ENCODE measurements at places on chromosomes 2 and 18.

DNA sequence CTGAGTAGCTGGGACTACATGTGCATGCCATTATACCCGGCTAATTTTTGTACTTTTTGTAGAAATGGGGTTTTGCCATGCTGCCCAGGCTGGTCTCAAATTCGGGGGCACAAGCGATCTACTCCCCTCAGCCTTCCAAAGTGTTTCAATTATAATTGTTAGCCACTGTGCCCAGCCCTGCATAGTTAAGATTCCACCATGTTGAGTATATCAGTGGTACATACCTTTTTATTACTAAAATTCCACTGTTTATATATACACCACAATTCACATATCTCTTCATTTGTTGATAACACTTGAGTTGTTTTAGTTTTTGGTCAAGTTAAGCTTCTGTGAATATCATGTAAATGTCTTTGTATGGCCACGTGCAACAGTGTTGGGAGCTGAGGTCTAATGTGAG lies 12.8 kb upstream of the FMNL2 start:
- no peak for DNase-seq

- DNase-seq: no peak
Measured at GRCh38 chr2:24926602-24927252, 6.7 kb upstream of the ADCY3 start.

GRCh38 chr18:55790296-55790695 lies 202.3 kb upstream of the TCF4 start:
- no peak for DNase-seq

- no peak for DNase-seq
Measured at GRCh38 chr18:69725009-69725408, 222.7 kb downstream of the CD226 start.

DNA sequence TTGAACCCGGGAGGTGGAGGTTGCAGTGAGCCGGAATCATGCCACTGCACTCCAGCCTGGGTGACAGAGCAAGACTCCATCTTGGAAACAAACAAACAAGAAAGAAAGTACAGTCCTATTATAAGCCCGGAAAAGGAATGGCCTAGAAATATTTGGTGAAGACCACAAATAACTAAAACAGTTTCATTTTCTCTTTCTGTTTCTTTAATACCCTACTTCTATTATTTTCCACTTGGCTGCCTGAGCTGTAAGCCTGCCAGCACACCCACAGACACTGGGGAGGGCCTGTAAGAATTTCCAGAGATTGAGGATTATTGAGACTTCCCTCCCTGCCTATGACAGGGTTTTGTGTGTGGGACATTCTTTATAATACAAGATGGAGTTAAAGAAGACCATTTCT lies 188.0 kb upstream of the DCC start:
- no peak for DNase-seq

- DNase-seq: no peak
Measured at GRCh38 chr18:80190311-80190710, 57.0 kb downstream of the PARD6G start.

- DNase-seq: no peak
Measured at GRCh38 chr2:109345653-109346480, 216.9 kb downstream of the SH3RF3 start.

GRCh38 chr2:8061219-8061618 lies 620.6 kb upstream of the ID2 start:
- no peak for DNase-seq

DNA sequence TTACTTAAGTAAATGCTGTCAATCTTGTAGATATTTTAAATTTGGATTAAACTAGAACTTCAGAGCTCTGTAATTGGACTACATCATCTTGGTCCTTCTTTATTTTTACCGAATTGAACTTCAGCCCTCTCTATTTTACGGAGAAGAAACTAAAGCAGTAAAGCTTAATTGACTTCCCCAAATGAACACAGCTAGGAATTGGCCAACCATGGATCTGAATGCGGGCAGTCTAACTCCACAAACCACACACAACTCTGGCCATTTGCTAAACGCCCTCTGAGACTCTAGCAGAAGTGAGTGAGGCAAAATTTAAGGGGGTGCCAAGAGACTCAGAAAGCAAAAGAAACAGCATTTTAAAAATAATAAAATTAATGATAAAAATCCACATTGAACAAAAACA lies 86.3 kb upstream of the KCTD1 start:
- DNase-seq: no peak

GRCh38 chr2:231387904-231388724 lies 7.4 kb upstream of the B3GNT7 start:
- DNase-seq: no peak

DNA sequence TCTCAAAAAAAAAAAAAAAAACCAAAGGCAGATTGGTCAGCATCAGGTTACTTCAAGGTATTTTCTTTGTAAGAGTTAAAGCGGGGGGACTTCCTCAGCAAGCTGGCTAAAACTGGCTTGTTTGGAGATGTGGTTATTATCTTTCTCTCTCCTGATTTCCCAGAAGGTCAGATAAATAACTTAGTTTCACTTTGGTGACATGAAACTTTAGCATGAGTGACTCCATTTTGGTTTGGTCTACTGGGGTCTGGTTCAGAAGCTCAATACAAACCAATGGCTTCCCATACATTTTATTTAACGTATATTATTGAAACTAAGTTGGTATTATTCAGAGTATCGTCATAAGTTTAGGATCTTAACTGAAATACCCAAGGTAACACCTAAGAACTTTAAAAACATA lies 41.6 kb upstream of the AMMECR1L start:
- no peak for DNase-seq

- no peak for DNase-seq
Measured at GRCh38 chr18:36947820-36948348, 119.0 kb downstream of the KIAA1328 start.

GRCh38 chr18:26301681-26302080 lies 75.4 kb downstream of the TAF4B start:
- no peak for DNase-seq

DNA sequence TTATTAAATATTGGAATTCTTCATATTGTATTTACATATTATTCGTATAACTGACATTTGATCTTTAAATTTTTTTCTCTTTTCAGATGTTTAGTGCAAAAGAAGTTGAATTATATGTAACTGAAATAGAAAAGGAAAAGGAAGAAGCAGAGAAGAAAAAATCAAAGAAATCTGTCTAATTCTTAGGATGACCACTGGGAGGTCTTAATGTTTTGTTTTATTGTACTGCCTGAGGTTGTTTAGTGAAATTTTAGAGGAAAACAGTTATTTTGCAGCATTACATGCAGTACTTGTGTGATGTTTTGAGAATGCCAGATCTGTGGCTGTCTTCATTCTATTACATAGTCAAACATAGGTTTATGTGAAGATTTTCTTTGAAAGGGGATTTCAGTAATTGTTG lies 34.0 kb upstream of the TAF4B start:
- DNase-seq: no peak

GRCh38 chr2:152022090-152022489 lies 76.8 kb downstream of the CACNB4 start:
- DNase-seq: no peak

GRCh38 chr2:98768384-98769113 lies 37.6 kb upstream of the MGAT4A start:
- no peak for DNase-seq

DNA sequence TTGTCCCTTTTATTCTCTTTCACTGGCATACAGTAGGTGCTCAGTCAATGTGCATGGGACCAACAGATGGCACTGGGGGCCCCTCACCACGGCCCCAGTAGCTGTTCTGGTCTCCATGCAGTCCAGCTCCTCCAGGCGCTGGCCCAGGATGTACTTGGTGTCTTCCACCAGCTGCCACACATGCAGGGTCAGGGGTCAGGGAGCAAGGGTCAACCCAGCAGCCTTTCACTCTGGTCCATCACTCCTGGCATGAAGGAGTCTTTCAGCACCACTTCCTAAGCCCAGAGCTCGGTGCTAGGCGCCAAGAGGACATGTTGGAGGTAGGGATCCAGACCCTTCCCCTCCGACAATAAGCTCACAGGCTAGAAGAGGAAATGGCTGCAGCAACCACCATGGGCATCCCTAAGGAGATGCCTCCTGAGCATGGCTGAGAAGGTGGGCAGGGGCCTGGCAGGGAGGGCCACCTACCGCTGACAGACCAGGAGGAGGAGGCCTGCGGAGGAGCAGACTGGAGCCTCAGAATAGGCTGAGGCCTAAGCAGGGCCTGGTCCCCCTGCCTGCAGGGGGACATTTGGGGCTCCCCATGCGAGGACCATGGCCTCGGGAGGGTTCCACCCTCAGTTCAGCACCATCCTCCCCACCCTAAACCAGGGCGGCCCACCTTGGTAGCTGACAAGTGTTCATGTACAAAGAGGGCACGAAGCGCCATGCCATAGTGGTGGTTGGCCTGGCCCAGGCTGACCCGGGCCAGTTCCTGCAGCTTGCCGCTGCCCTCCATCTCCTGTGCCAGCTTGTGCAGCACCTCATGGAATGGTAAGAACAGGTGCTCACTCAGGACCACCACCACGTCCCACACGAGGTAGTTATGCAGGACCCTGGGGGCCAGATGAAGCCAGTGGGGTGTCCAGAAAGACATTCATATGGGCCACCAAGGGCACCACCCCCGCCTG lies 10.2 kb downstream of the ALPG start:
- DNase-seq: no peak

- no peak for DNase-seq
Measured at GRCh38 chr2:188628989-188629752, 337.5 kb downstream of the GULP1 start.

DNA sequence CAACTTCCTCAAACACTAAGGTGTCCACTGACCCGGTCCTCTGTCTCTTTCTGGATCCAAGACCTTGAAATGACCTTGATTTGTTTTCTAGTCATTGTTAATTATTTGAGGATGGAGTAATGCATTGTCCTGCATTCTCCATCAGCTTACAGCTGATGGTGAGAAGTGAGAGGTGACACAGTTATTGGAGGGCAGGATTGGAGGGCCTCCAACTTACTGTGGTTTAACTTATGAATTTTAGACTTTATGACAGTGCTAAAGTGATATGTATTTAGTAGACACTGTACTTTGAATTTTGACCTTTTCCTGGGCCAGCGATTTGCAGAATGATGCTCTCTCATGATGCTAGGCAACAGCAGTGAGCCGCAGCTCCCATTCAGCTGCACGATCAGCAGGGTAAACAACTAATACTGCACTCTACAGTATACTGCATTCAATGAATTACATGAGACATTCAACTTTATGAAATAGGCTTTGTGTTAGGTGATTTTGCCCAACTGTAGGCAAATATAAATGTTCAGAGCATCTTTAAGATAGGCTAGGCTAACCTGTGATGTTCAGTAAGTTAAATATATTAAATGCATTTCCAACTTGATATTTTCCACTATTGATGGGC lies 200.0 kb upstream of the MEX3C start:
- no peak for DNase-seq

- no peak for DNase-seq
Measured at GRCh38 chr2:207718521-207718920, 7.1 kb downstream of the CCNYL1 start.

- DNase-seq: no peak
Measured at GRCh38 chr2:47198985-47199451, 43.9 kb upstream of the STPG4 start.

GRCh38 chr2:22449696-22450095 lies 935.3 kb upstream of the KLHL29 start:
- DNase-seq: no peak

DNA sequence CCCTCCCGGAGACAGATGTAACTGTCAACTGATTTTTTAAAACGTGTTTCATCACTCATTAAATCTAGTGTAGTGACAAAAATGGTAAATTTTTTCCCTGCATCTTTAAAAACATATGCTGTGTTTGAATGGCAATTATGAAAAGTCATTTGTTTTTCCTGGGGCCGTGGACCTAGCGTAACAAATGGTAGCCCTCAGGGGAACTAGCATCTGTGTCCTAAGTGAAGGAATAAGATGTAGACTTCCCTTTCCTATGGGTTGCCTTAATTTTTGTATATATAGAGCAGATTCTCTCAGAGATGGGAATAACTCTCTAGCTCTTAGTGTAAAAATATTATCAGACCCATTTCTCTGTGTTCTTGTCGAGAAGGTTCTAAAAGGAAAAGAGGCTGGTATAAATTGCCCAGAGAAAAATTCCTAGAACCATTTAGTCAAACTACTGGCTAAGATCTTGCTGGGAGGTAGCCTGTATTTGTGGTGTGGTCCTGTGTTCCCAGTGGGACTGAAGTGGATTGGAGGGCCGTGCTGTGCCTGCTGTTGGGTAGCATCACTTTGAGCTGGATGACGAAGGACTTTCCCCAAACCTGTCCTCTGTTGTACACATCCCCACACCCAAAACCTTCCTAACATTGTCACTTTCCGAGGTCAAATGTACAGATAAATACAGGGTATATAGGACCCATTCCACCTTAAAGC lies 85.8 kb downstream of the LIMS1 start:
- no peak for DNase-seq

- no peak for DNase-seq
Measured at GRCh38 chr2:98883780-98884211, 52.2 kb downstream of the CRACDL start.

DNA sequence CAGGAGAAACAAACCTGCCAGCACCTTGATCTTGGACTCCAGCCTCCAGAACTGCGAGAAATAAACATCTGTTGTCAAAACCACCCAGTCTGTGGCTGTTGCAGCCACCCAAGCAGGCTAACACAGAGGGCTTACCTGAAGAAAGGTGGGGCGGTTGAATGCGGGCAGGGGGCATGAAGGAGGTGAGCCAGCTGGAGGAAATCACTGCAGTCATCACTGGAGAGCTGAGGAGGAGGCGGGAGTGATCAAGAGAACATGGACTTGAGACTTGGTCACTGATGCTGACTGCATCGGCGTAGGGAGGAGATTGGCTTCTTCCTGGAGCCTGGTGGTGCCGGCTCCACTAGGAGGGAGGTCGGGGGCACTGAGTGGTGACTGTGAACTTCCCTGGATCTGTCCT lies 14.6 kb upstream of the ARMC9 start:
- no peak for DNase-seq

GRCh38 chr2:219175928-219176817 lies 552 bp downstream of the CNPPD1 start:
- DNase-seq: no peak

DNA sequence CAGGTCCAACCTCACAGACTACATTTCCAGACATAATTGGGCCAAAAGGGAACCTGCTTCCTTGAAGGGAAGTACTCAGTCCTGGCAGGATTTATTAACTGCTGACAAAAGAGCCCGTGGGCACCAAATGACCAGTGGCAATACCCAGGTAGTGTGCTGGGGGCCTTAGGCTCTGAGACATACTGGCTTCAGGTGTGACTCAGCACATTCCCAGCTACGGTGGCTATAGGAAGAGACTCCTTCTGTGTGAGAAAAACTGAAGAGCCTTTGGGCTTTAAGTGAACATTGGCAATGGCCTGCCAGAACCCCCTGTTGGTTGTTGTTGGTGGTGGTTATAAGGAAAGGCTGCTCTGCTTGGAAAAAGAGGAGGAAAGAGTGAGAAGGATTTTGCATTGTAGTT lies 401.8 kb downstream of the KCNJ3 start:
- no peak for DNase-seq
